Activated CD4-positive, alpha-beta T cell treated with anti-CD3 and anti-CD28 coated beads, Interleukin-2, Interleukin-4, amounts not matched to agents 100 ng/mL and 50 ng/mL, durations not matched to agents 16 hours and 8 hours (primary cell): ENCODE measurements at places on chromosomes 11 and 22.

- no peak for DNase-seq
Observed at GRCh38 chr11:109708184-109708583, 286.2 kb downstream of the C11orf87 start.

DNA sequence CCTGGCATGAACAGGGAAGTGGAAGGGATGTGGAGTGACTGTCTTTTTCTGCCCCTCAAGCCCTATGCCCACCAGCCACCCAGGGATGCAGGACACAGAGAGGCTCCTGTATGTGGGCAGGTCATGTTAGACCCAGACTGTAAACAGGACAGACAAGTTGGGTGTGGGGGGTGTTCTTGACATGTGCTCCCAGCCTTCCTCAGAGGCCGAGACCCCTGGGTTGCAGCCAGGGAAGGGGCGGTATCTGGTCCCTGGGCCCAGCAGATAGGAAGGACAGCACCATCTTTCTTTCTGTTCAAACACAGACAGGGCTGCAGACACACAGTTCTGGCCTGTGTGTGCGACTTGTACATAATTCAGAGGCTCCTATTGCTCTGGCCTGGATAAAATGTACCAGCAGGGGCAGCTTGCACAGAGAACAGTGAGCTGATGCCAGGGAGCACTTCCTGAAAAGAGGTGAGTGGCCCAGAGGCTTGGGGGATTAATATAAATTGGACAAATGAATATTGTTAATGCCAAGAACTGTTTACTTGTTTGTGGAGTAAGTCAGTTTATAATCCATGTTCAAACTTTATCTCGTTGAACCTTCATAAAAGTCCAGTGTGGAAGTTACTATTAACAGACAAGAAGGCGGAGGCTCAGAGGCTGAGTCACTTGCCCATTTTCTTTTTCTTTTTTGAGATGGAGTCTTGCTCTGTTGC is 16.6 kb downstream of the GDPD5 start:
- DNase-seq, result no peak

DNA sequence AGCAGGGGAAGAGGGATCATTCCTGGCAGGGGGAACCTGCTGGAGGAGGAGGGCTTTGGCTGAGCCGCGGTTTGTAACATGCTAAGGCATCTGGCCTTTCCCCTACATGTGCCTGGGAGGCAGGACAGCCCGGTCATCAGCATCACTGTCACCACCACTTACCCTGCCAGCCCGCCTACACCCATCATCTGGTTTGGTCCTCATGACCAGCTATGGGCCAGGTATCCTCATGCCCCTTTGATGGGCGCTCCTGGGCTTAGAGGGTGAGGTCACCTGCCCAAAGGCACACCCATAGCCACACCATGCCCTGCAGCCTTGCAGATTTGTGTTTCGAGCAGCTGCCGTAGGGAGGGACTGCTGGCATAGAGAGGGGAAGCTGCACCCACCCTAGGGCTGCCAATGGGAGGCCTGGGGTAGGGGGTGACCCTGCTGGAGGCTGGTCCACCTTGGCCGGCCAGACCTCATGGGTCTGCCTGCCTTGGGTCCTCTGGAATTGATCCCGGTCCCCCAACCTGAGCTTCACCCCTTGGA is 2.6 kb downstream of the MRGPRF start:
- DNase-seq, result no peak

DNA sequence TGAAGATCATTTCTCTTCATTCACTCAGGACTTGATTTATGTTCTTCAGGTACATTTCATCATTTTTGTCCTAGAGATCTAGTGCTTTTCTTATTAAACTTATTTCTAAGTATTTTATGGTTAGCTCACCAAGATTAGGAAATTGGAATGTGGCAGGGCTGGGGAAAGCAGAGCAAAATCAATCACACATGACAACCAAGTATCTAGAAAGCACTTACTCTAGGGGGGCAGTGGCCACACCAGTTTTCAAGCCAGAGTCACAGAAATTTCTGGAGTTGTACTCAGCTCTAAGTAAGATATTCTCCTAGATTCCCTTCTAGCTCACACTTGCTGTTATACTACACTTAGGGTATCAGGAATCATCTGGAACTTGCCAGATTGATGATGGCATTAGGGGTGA is 33.3 kb upstream of the MYEOV start:
- no peak for DNase-seq

DNA sequence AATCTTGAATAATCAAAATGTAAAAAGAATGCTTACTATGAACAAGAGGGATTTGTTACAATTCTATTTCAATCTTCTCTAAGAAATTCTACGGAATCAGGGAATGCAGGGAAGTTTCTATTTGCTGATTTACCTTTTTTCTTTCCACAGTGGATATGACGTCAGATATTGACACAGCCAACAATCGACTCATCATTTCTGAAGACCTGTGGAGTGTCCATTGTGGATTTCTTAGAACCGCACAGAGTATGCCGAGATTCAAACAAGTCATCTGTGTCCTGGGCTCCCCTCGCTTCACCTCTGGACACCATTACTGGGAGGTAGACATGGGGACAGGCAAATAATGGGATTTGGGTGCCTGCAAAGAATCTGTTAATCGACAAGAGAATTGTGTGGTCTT is 4.1 kb upstream of the RFPL1 start:
- no peak for DNase-seq

DNA sequence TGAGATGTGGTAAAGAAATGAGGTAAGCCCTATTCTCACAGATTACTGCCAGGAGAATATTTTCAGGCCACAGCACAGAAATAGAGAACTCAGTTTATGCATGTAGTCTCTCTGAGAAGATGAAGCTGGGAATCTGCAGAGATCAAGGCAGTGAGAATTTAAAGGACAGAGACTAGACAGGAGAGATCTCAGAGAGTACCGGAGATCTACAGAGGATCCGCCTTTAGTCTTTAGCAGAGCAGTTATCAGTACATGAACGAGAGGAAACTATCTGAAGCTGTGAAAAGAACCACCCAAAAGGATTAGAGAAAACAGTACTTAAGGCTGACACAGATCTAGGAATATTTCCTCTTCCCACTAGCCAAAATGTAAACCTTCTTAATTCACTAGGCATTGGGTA is 101.5 kb downstream of the DLG2 start:
- no peak for DNase-seq

DNA sequence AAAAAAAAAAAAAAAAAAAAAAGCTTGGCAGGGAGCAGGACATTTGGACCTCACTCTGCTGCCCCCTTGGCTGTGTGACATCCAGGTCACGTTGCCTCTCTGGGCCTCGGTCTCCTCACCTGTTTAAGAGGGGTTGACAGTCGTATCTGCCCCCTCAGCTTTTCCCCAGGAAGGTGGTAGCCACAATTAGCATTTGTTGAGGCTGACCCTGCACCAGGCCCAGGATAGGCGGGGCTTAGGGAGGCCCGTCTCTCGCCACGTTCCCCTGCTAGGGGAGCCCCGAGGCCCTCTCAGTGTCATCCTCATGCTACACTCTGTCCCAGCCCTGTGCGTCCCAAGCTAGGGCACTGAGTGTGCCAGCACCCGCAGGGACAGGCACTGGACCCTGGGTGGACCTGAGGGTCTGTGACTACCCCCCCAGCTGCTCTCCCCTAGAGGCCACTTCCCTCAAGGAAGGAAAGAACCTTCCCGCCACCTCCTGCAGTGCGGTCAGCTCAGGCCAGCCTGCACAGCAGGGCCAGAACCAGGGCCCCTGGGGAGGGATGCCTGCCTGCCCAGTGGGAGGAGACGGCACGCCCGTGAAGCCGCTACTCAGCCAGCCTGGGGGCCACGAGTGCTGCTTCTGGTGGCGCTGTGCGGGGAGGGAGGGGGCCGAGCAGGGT is 38.5 kb upstream of the PPARA start:
- no peak for DNase-seq

DNA sequence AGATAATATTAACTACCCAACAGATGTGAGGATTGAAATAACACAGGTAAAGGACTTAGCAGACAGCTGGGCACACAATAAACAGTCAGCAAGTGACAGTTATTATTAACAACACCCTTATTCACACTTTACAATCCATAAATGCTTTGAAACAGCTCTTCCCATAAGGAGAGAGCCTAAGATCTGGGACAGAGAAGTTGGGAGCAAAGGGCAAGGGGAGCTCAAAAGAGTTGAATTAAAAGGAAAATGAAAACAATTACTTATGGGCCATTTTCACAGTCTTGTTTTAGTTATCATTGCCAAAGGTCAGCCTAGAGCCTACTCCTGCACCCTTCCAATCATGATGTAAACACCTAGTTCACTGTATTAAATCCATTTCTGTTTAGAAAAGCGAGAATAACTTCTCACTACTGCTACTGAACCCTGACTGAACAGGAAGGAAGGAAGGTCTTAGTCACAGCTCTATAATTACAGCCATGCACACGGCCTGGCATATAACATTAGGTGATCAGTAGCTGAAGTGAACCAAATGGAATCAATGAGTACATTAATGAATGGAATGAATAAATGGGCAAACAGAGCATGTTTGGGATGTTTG is 111.3 kb downstream of the PLEKHA7 start:
- DNase-seq, result peak; percentile 65

- DNase-seq, result no peak
Observed at GRCh38 chr11:133065847-133066485, 466.3 kb downstream of the OPCML start.

DNA sequence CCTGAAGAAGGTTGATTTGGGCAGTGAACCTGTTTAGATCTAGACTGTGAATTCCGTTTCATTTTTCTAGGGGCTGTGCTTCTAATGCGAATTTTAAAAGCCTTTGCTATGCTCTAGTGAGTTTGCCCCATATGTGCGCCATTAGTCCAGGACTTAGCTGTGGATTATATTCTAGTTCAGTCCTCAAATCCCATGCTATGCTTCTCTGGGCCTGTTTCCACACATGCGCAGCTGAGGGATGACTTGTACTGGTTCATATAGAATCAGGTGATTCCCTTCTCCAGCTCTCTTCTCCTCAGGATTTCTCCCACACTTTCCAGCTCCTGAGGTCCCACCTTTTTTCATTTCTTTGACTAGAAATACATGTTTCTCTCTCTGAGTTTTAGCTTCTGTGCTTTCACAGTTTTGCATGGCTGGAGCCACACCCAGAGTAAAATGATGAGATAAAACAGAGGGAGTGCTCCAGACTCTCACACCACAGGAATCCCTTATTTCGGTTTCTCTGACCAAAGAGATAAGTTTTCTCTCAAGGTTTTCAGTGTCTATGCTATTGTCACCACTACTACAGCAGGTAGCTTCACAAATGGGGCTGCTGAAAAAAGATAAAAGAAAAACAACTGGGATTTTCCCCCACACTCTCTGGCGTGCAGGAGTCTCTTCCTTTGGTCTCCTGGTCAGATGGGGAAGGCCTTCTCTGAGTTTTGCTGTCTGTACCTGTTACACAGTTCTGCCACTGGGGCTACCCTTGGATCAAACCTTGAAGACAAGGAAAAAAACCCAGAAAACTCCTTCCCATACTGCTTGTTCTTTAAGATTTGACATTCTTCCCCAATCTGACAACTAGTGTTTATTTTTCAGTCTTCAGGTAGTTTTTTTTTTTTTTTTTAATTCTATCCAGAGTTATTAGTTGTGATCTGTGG is 96.2 kb upstream of the TEAD1 start:
- no peak for DNase-seq

DNA sequence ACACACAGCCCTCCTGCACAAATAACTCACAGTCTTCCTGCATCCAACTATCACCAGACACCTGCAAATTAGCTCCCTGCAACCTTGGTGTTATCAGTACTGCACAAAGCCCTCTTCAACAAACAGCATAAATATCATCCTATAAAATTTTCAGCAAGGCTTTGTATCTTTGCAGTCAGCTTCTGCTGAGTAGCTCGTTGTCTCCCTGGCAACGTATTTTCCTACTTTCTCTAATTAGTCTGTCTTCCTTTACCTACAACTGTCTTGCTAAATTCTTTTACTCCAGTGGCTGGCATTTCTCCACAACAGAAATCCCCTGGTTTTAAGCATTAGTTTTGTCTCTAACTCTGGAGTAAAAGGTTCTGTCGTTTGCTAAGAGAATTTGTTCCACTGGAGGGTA is 3.9 kb downstream of the OR8D4 start:
- no peak for DNase-seq

- no peak for DNase-seq
Observed at GRCh38 chr22:49740242-49740641, 87.4 kb downstream of the BRD1 start.
